ENCODE measurements at places on chromosomes 12 and 14.
A peak's percentile ranks its signal among the peaks of the same experiment; 100 is the strongest.

GRCh38 chr14:67265131-67265530 lies 23.9 kb downstream of the PALS1 start:
- DNase-seq: no peak

DNA sequence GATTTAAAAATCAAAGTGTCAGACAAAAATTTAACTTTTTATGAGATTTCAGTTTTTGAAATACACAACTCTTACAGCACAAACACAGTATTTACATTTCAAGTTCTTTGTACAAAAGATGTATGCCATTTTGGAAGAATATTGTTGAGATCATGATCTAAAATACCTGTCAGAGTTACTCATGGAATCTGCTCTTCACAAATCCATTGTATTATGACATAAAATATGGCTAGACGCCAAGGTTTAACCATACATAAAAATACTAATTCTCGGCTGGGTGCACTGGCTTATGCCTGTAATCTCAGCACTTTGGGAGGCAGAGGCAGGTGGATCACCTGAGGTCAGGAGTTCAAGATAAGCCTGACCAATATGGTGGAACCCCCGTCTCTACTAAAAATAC lies 6.2 kb upstream of the SYCP3 start:
- no peak for DNase-seq

DNA sequence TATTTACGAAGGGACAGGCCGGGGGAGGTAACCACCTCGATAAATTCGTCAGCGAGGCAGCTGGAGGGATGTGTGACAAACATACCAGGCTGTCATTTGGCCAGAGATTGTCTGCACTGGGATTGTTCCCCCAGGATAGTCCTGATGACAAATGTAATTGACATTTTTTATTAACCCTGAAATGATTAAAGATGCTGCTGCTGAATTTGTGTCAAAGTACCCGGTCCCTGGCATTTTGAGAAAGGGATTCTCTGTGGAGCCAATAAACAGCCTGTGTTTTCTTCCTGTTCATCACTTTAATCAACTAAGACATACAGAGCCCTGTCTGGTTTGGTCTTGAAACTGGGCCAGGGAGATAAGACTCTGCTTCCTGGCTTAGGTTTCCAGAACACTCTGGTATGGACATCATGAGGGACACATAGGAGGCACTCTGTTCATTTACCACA lies 117.6 kb downstream of the SLC25A47 start:
- DNase-seq: no peak

- no peak for DNase-seq
Observed at GRCh38 chr12:18355429-18355828, 94.1 kb downstream of the PIK3C2G start.

DNA sequence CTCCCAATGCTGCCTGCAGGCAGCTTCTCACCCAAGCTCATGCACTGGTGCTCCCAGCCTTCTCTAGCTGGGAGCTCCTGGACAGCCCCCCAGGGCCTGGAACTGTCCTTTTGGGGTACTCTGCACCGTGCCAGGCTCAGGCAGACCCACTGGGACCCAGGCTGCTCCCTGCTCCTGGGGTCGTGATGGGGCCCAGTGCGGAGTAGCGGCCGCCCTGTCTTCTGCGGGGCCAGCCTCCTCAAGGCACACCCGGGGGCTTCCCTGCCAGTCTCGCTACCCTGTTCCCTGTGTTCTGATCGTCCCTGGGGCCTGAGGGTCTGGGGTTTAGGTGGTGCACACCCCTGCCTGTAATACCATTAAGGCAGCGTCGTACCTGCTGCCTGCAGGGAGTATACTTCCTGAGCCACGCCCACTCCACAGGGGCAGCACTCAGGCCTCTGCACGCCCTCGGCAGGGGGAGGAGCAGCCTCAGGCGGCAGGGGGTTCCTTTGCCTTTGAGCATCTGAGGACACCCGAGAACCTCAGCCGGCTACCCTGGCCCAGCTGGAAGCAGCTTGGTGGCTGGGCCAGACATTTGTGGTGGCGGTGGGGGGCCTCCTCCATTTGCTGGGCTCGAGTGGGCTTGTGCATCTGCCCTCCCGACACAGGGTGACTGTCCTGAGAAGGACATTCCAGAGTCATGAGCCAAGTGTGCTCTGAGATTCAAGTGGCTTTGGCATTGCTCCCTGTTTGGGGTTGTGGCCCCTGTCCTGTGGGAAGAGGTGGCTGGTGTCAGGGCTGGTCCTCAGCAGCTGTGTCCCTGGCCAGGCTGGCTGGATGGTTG lies 9.2 kb upstream of the CRIP2 start:
- no peak for DNase-seq

DNA sequence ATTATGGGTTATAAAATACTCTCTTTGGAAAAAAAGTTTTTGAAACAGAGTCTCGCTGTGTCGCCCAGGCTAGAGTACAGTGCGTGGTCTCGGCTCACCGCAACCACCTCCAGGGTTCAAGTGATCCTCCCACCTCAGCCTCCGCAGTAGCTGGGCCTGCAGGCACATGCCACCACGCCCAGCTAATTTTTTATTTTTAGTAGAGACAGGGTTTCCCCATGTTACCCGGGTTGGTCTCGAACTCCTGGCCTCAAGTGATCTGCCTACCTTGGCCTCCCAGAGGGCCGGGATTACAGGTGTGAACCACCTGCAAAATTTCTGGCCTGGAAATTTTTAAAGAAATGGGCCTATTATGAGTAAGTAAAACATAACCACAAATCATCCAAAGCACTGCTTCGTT lies 3.8 kb downstream of the USP15 start:
- no peak for DNase-seq

- no peak for DNase-seq
Observed at GRCh38 chr12:123250471-123251383, 17.5 kb downstream of the MTRFR start.

DNA sequence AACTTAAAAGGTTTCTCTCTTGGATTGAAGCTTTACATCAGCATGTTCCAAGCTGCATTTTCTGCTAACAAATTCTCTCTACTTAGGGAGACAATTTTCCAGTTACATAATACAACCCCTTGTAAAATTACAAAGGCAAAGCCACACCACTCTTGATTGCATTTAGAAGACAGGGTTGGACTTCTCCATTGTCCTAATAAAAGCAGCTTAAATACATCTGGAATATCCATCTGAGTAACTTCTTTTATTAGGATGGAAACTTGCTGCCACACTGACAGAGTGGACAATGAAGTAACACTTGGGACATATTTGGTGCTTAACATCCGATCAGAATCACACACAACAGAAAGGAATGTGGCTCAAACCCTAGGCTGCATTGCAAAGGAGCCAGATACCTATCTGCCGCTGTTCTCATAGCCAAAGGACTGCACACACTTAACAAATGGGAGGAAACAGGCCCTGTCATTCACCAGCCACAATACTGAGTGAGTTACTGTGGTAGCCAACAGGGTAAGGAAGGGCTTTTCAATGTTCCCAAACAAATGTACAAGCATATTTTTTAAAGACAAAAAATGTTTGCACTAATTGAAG lies 157.2 kb downstream of the PAX9 start:
- no peak for DNase-seq

- no peak for DNase-seq
Observed at GRCh38 chr12:30598889-30599288, 96.8 kb downstream of the IPO8 start.

GRCh38 chr14:90850487-90850886 lies 34.3 kb upstream of the TTC7B start:
- DNase-seq: peak; percentile 52

DNA sequence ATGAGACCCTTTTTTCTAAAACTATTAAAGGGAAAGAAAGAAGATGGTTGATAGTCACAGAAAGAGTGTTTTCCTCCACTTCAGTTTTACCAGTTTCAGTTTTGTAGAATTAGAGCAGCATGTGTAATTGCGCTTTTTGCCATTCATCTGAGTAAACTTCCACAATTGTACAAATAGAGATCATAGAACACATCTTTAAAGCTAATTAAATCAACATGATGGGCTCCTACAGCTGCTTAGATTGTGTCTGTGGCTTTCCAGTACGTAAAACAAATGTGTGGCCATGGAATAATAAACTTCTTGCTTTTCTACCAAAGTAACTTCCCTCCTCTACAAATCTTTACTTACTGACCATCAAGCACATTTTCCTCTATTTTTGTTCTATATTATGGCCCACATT lies 84.2 kb upstream of the LRIG3 start:
- no peak for DNase-seq

DNA sequence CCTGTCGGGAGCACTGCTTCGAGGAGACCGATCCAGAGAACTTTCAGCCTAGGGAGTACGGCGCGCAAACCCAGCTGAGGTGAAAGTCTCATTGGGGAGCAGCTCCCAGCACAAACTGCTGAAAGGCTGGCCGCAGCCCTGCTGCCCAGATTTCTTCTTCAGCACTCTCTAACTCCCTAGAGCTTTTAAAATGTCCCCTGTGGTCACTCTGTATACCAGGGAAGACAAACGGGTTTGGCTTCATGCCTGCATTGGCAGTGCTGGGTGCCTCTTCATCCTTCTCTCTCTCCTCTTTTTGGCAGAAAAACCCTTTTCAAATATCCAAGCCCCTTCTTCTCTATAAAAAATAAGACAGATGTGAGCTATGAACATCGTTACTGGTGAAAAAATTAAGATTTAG lies 34.9 kb downstream of the BBS10 start:
- DNase-seq: no peak

DNA sequence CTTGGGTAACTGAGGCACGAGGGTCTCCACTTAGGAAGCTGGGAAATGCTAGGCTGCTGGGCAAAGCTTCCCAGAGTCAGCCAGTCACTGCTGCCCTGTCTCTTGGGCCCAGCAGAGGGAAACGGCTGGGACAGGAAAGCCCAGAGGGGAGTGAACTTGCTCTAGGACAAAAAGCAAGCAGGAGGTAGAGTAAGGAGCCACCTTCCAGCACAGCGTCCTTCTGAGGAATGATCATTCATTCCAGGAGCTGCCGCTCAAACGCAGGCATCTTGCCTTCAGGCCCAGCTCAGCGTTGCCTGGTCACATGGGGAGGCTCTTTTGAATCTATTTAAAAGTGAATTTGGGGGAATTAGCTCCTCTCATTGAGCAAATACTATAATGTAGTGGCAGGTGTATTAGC lies 118.6 kb downstream of the CRACR2A start:
- DNase-seq: no peak

DNA sequence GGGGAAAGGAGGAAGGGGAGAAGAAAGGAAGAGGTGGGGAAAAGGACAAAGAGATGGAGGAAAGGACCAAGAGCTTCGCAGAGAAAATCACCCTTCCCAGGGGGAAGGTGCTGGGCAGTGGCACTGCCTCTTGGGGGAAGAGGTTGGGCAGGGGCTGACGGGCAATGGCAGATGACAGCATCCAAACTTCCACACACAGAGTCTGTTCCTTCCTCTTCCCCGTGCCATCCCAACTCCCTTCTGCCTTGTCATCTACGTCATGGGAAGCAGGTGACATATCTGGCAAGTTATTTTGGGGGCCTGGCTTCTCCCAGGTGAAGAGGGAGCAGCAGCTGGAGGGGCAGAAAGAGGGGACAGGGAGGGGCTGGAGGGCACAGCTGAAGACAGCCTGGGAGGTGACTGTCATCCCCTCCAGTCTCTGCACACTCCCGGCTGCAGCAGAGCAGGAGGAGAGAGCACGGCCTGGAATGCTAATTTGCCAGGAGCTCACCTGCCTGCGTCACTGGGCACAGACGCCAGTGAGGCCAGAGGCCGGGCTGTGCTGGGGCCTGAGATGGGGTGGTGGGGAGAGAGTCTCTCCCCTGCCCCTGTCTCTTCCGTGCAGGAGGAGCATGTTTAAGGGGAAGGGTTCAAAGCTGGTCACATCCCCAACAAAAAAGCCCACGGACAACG lies 43.9 kb upstream of the IQSEC3 start:
- DNase-seq: no peak

GRCh38 chr14:79369359-79370332 lies 841.7 kb downstream of the DIO2 start:
- DNase-seq: no peak

DNA sequence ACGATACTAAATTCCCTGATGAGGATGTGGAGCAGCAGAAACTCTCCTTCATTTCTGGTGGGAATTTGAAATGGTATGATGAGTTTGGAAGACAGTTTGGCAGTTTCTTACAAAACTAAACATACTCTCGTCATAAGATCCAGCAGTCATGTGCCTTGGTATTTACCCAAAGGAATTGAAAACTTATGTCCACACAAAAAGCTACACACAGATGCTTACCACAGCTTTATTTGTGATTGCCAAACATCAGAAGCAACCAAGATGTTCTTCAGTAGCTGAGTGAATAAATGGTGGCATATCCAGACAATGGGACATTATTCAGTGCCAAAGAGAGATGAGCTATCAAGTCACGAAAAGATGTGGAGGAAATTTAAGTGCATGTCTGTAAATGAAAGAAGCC lies 10.7 kb upstream of the APOLD1 start:
- DNase-seq: no peak

- DNase-seq: no peak
Observed at GRCh38 chr12:110932046-110932445, 11.7 kb upstream of the MYL2 start.

DNA sequence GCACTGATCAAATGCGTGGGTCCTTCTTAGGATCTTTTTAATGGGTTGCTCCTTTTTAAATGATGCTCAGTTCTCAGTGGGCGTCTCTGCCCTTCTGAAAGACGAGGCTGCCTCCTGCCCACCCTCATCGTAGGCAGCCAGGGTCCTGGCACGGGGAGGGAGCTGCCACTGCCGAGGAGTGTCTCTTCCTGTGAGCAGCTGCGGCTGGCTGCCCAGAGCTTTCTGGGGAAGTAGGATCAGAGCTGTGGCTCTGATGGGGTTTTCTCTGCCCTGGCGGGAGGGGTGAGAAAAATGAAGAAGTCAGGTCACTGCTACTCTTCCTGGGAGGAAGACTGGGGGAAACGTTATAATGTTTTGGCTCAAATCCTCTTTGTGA lies 31.1 kb upstream of the BEGAIN start:
- no peak for DNase-seq

DNA sequence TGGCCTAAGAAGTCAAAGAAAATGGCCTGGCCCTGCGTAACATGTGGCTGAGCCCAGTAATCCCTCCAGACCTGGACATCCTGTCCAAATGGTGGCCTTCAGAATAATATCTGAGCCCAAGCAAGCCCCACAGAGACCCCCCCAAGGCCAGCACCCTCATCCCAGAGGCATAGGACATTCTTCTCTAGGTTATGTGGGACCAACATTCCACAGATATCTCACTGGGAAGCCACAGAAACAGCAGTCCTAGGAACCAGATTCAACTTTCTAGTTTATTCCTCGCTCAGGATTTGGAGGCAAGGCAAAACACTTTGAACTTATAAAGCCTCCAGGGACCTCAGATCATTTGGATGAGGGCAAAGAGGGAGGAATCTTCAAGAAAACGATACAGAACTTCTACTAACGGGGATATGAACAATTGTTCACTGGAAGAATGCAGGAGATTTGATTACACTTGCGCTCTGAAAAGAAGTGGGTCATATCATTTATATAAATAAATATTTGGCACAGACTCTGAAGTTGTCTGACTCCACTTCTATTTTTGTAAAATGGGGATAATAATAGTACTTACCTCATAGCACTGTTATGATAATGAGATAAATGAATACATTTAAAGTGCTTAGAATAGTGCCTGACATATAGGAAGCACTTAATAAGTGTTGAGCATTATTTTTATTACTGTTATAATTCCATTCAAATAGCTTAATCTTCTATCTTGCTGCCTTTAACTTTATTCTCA lies 171.5 kb downstream of the NUAK1 start:
- no peak for DNase-seq

Measured in left kidney (tissue), 8 donors.